ENCODE measurements at places on chromosomes 5 and 9. TPM values are rescaled to one million over a fixed set of nuclear protein-coding genes. Genes with fewer than 3 reads are reported as not detected.
A peak's percentile ranks its signal among the peaks of the same experiment; 100 is the strongest.

DNA sequence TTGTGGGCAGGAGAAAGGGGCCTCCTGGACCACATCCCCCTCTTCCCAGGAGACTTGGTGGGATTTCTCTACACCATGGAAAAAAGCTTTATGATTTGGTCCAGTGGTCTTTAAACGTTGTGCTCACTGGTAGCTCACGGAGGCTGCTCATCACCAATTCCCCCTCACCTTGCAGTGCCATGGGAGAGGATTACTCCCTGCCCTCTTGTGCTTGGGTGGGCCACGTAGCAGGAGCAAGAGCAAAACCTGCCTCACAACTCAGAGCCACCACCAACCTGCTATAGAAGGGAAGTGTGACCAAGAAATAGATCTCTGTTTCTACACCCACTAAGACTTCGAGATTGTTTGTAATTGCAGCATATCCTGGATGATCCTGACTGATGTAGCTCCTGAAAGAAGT is 42.2 kb upstream of the N4BP3 start:
- DNase-seq, result no peak

The NPR2 gene
- total RNA-seq, result 16.8 TPM

DNA sequence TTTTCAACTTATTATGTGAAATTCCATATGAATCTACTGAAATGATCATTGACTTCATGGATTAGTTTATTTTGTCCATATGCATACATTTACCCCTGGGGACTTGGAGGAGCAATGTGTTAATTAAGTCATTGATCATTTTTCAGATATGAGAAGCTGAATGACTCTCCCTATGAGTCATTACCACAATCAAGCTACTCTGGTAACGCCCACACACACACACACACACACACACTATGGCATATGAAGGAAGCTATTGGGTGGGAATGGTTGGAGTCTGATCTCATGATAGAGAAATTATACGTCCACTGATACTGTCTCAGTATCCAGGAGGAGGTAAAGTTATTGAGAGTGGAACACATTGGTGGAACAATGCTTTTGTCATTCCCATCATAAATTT is 528.9 kb downstream of the AGTPBP1 start:
- DNase-seq, result no peak

GRCh38 chr5:98474216-98474615 is 299.2 kb upstream of the RGMB start:
- DNase-seq, result no peak

DNA sequence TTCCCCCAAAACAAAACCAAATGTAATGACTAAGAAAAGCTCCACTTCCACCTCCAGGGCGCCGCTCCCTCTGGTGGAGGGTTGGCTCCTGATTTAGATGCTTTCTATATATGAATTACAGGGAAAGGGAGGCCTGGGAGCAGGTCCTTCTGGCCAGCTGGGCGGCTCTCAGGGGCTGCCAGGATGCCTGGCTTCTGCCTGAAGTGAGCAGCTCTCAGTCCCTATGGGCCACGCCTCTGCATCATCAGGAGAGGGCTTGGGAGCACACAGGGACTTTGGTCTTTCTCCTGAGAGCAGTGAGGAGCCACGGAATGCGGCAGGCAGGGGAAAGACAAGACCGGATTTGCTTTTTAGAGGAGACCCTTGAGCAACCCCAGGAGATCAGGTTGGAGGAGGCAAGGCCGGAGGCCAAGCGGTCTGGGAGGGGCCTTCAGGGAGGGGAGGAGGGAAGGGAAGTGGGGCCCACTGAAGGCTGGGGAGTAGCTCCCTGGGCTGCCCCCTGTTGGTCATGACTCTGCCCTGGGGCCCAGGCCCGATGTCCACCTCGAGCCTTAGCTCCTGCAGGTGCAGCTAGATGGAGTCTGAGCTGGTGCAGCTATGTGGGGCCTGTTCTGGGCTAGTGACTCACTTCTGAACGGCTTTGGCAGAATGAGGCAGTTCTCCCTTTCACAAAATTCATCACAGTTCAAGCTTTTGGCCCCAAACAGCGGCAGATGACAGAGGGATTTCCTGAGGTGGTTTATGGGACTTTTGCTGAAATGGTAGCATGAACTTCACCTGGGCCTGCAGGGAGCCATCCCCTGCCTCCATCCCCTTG is 11.3 kb upstream of the GRHPR start:
- DNase-seq, result no peak

The TTC16 gene
- not detected for total RNA-seq

GRCh38 chr9:34492051-34492450 is 30.7 kb downstream of the ENHO start:
- no peak for DNase-seq

- peak; percentile 51 for DNase-seq
Measured at GRCh38 chr9:107674721-107675277, 185.2 kb upstream of the KLF4 start.

The BTNL8 gene
- total RNA-seq, result 0.09 TPM

DNA sequence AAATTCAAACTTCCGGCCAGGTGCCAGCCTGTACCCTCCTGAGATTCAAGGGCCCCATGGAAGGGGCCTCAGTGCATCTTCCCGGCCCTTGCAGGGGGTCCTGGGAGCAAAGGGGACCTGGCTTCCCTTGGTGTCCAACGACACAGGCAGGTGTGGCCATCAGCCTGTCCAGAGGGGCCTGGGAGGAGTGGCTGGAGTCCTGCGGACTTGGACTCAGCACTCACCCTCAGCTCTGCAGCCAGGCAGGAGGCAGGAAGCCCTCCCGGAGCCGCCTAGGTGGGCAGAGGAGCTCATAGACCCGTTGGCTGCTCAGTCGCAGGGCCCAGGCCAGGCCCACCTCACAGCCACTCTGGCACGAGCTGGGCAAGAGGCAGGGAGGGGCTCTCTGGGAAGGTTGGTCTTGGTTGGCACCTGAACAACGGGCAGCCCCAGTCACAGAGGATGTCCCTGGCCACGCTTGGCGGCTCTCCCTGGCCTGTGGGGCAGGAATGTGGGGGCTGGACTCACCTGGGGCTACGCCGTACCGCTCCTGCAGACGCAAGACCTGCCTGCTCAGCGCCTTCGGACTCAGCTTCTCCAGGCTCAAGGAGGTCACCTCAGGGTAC is 53.8 kb upstream of the NRARP start:
- DNase-seq, result no peak

The PCDHGB6 gene
- 3.0 TPM for total RNA-seq

The PCDHGA12 gene
- 2.4 TPM for total RNA-seq

The EIF4E1B gene
- total RNA-seq, result not detected

GRCh38 chr5:115456056-115456455 is 88.5 kb downstream of the FEM1C start:
- DNase-seq, result no peak

GRCh38 chr5:127820910-127821553 is 117.8 kb downstream of the CCDC192 start:
- no peak for DNase-seq

The ADGRD2 gene
- not detected for total RNA-seq

GRCh38 chr5:1468629-1469527 is 23.6 kb upstream of the SLC6A3 start:
- DNase-seq, result no peak
